ENCODE measurements at places on chromosomes 2 and 18.

DNA sequence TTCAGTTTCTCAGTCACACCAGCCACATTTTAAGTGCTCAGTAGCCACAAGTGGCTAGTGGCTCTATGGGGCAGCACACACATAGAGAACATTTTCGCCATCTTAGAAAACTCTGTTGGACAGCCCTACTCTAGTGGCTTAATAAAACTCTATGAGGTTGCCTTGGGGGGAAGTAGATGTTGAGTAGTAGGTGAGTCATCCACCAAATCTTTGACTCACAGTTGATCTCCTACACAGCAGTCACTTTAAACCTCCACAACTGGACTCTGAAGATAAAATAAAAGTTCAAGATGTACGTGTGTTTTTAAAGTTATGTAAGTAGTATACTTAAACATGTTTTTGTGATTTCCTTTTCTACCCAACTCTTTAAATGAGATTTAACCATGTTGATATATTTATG, 379.0 kb downstream of the SETBP1 start:
- peak; percentile 4 for DNase-seq

DNA sequence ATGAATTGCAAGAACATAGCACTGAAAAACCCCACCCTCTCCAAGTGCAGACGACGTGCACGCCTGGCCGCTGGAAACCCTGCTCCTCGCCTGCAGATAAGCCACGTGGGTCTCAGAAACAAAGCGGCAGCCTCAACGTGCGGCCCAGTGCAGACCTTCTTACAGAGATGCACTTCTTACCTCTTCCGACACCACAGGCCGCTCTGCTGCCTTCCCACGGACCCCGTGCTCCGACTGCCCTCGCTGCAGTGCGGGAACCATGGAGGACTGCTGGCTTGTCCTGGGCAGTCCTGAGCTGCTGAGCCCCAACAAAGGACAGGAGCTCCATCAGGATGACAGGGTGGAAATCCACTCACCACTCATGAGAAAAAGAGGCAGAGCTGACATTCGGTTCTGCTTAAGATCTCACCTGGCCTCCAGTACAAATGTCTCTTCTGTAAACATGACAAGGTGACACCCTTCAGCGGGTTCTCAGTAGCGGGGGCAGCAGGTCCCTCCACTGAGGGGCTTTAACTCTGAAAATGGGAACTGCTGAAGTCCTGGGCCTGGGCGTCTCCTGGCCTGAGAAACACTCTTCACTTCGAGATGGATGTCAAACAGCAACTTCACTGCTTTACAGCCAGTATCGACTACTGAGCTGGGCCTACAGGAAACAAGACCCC, 6.2 kb downstream of the COPS9 start:
- DNase-seq, result no peak

DNA sequence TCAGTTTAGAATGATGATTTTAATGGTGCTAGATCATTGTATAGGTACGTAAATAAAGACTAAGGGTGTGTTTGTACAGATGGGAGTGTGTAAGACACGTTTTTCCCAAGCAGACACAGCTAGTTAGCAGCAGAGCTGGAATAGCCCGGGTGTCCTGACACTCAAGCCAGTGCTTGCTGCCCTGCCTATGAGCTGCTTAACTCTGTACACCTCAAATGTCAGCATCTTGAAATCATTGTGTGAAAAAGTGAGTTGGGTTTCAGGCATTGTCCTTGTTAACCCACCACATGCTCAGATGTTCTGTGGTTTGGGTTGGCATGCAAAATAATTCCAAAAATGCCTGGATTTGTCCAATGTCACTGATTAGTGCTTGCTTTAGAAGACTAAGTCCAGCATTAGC, 13.0 kb upstream of the TET3 start:
- no peak for DNase-seq

DNA sequence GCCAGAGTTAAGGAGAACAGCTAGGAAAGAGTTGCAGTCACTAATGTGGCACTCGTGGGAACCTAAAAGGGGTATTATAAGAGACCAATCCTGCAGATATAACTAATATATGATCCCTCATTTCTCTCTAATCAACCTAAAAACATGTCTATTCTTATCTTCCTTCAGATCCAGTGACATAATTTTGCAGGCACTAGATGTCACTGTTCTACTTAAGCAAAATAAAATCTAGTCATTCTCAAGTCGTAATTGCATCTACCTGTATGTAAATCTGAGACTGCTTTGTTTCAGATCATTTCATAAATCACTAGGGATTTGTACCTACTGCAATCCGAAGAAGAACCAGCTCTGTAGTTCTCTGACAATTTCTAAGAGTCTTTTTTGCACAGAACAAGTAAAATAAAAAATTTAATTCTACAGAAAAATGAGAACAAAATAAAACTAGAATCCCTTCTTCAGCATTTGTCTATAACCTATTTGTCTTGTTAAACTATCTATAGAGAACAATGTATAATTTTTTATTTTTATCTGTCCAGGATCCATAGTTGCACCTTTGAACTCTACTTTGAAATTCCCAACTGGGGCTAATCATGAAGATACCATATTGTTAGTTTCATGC, 56.5 kb upstream of the ERBB4 start:
- DNase-seq, result no peak

DNA sequence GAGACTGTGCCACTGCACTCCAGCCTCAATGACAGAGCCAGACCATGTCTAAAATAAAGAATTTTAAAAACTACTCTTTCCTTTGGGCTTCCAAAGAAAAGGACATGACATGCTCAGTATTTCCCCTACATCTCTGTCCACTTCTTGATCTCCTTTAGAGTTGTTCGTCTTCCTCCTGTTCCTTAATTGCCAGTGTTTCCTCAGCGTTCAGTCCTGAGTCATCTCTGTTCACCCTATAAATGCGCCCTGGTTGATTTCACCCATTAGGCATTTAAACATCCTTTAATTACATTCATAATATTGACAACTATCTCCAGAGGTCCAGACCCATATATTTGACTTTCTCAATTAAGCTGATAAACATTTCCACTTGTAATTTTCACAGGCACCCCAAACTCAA, 64.0 kb downstream of the AAK1 start:
- no peak for DNase-seq

- no peak for DNase-seq
Measured at GRCh38 chr2:78648558-78648957, 376.9 kb upstream of the REG3G start.

DNA sequence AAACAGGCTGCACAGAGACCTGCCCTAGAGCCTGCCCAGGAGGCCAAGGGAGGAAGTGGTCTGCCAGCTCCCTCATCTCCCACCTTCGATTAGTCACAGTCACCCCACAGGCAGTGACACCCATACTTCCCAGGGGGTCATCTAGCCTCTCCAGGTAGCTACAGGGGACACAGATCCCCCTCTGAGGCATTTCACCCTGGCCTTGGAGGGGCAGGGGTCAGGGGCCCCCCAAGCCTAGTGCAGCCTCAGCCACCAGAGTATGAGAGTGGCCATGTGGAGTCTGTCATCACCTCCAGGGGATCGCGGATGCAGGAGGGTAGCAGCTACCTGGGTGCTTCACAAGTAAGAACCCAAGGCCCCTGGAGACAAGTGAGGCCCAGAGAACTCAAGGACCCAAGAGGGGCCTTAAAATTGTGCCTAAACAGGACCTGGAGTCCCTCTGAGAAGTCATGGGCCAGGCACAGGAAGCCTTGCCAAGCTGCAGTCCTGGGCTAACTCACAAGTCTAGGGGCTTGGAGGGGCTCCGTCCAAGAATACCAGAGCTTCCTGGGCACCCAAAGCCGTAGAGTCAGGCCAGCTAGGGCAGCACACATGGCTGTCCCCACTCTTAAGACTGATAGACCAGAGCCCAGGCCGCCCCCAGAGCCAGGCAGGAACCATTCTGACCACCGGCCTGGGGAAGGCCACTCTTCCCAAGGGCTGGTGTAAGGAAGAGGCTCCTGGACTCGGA, 354.3 kb upstream of the ID2 start:
- no peak for DNase-seq

DNA sequence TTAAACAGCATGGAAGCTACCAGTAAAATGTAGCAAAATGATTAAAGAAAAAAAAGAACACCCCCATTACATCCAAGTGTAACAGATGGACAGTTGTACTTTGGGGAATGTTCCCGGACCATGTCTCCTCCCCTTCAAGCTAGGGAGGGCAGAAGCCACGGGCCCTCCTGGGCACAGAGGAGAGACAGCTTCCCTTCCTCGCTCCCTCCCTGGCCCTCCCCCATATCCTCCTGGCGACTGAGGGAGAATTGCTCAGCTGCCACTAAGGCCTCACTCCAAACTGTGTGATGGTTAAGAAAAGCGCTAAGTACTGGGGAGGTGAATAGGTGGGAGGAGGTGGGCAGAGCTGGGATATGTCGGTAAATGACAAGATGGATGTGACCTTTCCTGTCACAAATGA, 358.0 kb downstream of the HRH4 start:
- DNase-seq, result no peak

DNA sequence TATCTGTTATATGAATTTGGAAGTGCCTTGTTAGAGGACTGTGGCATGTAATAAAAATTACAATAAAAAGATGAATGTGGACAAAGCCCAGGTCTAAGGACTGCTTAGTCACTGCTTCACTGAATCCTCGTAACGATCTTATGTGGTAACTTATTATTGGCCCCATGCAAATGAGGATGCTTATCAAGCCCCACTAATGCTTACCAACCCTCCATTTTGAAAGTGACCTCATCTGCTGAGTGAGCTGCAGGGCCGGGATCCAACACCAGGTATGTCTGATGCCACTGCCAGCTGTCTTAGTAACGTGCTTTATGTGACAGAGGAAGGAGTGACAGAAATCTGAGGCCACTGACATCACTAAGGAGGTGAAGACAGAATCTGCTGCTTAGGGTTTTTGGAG, 65.3 kb upstream of the CCDC85A start:
- no peak for DNase-seq

DNA sequence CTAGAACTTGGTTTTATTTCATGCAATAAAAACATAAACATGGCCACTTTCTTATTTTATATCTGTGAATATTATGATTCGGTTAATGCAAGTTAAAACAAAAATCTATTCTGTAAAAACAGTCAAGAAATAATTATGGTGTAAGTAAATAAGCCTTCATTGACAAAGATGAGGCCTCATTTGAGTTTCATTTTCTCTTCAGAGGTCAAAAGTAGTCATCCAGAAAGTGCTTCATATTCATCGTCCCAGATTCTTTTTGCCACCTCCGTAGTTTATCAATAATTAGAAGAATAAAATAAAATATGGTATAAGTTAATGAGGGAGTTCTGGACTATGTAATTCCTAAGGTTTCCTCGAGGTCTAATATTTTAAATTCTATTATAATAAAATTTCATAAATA, 19.4 kb upstream of the HNRNPA3 start:
- DNase-seq, result no peak

GRCh38 chr2:157363612-157364101, 38.0 kb upstream of the ERMN start:
- no peak for DNase-seq

DNA sequence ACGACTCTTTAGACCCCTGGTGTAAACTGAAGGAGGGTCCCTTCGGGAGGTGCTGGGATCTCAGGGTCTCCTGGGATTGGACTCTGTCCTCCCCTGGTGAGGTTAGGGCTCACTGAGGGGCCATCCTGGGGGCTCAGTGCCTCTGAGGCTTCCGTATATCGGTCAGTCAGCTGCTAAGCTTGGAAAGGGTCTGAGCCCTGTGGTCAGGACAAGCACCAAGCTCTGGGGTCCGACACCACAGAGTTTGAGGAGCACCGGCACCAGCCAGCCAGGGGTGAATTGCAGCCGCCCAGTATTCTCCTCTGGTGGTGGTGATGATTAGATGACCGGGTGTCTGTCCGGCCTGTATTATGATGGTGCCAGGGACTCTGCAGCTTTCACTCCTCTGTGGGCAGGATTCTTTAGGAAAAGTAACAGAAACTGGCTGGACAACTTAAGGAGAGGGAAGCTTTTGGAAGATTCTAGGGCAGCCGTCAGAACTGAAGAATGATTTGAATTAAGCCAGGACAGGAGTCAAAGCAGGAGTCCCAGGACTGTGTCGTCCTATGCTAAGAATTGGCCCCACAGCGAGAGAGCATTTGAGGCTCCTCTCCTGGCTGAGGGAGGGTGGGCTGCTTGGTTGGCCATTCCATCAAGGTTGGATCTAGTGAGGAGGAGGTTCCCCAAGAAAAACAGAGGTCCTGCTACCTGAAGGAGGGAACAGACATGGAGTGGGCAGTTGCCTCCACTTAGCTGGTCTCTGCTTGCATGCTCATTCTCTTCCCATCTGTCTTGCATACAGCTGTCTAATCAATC, 158.6 kb upstream of the HS6ST1 start:
- no peak for DNase-seq

- DNase-seq, result no peak
Measured at GRCh38 chr18:69943021-69943420, 4.7 kb downstream of the CD226 start.

GRCh38 chr2:190376591-190377245, 31.4 kb upstream of the MFSD6 start:
- DNase-seq, result no peak

DNA sequence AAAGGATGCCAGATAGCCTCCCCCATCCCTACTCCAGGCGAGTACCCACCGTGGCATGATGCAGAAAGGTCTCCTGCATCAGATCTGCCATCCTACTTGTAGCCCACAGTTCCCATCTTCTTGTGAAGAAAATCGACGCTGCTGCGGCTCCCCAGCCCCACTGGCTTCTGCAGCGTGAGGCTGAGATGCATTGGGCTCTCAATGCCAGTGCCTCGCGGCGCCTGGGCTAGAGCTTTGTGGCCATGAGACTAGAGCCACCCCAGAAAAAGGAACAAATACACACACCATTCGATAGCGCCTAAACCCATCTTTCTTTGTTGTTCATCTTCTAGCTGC, 2.8 kb downstream of the NOL4 start:
- DNase-seq, result no peak

GRCh38 chr18:6355789-6356589, 58.7 kb downstream of the L3MBTL4 start:
- peak; percentile 16 for DNase-seq

GRCh38 chr2:237234268-237234667, 148.6 kb downstream of the COPS8 start:
- DNase-seq, result no peak

- DNase-seq, result no peak
Measured at GRCh38 chr18:26546170-26546874, 2.0 kb downstream of the KCTD1 start.

- no peak for DNase-seq
Measured at GRCh38 chr18:47748093-47748796, 182.2 kb downstream of the SMAD2 start.

DNA sequence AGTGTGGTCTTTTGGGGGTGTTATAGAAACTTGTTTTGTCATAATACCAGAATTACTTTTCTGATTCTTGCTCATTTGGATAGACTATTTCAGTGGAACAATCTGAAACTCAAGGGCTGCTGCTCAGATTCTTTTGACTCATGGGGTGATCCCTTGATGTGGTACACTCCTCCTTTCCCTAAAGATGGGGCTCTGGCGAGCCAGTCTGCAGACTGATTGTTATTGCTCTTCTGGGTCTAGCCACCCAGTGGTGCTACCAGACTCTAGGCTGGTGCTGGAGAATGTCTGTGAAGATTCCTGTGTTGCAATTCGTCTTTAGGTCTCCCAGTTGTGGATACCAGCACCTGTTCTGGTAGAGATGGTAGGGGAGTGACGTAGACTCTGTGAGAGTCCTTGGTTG, 4.2 kb upstream of the MARS2 start:
- DNase-seq, result no peak

GRCh38 chr2:179268277-179268925, 3.8 kb upstream of the SESTD1 start:
- DNase-seq, result peak; percentile 42

- peak; percentile 31 for DNase-seq
Measured at GRCh38 chr18:48445540-48445939, 36.4 kb upstream of the ZBTB7C start.
